ENCODE measurements at places on chromosomes 6 and 20. TPM values are rescaled to one million over a fixed set of nuclear protein-coding genes. Genes with fewer than 3 reads are reported as not detected.

DNA sequence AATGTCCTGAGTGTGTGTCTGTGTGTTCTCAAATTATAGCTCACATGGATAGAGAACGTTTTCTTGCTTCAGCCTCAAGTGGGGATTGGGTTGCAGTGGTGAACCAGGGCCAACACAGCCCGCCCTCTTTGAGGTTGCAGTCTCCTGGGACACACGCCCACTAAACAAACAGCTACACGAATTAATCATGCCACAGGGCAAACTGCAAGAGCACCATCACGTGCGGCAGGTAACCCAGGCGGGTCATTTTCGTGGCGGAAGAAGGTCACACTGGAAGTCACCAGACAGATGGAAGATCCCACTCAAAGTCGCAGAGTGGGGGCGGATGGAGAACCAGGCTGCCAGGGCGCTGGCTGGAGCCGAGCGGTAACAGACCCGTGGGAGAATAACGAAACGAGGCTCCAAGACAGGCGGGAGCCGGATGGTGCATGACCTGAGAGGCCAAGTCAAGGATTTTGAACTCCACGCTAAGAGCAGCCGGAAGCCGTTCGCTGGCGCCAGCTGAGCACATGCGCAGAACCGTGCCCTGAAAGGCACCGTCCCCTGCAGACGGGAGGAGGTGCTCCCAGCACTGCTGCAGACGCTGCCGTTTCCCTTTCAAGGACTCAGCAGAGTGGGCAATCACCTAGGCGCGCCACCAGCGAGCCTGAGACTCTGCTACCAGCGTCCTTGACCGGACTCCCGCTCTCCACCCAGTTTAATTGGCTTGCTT, 10.7 kb downstream of the DLL1 start:
- no peak for DNase-seq

DNA sequence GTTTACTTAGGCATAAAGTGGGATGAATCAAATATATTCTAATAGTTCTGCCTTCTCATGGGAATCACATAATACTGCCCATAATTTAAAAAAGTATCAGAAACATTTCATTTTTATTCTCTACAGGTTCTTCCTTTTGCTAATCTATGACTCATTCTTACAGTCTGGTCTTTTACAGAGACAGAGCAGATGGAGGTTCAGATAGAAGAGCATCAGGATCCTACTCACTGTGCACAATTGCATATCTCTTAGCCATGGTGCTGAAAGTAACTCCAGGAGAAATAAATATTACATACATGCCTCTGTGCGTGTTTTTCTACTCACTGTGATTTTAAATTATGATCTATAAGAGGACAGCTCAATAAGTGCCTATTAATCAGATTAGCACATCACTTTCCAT, 16.3 kb upstream of the OR2B6 start:
- no peak for DNase-seq

GRCh38 chr20:48901326-48901725, 20.2 kb upstream of the ARFGEF2 start:
- DNase-seq, result no peak

- no peak for DNase-seq
Observed at GRCh38 chr20:57867181-57867803, 157.5 kb upstream of the PMEPA1 start.

DNA sequence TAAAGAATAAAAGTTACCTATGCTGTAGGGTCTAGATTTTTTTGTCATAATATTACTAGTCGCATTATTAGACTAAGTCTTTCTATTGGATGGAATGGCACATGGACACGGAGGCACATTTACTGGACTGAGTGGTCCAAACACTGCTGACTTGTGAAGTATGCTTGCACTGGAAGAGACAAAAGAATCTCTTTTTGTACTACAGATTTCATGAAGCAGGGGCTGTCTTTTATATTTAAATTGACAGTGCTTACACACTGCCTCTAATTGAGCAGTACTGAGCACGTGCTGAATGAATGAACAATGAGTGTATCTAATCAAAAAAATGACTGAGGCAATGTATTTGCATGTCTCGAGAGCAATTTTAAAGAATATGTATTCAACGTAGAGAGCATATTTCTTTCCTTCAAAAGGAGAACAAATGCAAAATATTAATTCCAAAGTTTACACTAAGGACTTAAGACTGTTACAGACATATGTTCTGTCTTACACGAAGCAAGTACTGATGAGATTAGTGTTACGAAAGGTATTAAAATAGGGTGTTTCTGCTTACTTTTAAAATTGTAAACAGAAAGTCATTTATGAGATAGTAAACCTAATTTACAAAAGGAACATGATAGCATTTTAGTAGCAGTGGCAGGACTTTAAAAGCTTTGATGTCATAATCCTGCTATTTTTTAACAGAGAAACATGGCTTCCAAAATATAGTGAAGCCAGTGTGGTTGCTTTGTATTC, 8.3 kb downstream of the ELOVL2 start:
- no peak for DNase-seq

DNA sequence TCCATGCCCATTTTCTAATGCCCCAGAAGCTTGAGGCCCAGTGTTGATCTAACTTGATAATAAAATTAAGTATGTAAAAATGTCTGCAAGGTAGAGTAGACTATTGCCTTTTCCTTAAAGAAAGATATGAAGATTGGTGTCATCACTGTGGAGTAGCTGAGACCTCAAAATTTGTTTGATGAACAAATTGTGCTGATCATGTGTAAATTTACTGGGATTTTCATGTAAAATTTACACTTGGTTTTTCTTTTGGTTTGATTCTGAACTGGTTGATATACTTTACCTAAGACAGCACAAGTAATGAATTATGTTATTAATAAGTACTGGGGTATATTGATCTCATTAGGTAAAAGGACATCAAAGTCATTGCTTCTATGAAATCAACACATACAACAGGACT, 207.3 kb downstream of the COL19A1 start:
- no peak for DNase-seq

GRCh38 chr6:38579010-38579628, 60.6 kb downstream of the BTBD9 start:
- no peak for DNase-seq

- no peak for DNase-seq
Observed at GRCh38 chr6:17178326-17178725, 76.5 kb downstream of the STMND1 start.

DNA sequence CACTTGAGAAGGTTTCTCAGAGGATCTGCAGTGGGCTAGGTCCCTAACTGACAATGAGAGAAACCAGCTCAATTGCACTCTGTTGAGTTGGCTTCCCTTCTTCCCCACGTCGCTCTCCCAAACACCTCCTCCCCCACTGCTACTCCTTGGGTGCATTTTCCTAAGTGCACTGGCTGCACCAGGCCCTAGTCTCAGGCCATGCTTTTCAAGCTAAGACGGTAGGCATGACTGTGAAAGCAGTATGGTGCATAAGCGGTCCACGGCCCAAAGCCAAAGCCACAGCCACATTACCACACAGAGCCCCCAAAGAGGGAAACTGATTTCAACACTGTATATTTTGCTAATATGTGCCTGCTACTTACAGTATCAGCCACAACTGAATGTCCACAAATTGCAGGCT, 62.1 kb upstream of the RBM24 start:
- DNase-seq, result no peak

LCA5 gene
- total RNA-seq, result 0.32 TPM

GRM1 gene
- total RNA-seq, result not detected

PHACTR1 gene
- total RNA-seq, result 0.72 TPM

SMIM26 gene
- 61.1 TPM for total RNA-seq

RNF8 gene
- 27.8 TPM for total RNA-seq
